ENCODE measurements at places on chromosomes 12 and 14.

DNA sequence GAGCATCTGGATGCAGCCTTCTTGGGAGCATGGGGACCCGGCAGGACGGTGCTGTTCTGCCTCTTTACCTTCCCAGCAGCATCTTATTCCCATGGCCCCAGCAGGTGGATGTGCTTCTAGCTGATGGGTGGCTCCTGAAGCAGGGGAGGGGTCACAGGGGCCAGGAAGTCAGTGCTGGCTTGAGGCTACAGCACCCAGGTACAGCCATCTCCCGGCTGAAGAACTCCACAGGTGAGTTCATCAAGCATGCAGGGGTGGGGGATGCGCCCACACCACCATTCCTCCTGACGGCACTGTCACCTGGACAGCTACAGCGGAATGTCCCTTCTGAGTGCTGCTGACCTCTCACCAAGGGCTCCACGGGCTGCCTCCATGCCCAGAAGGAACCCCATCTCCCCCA, 57.3 kb downstream of the BCL11B start:
- no peak for DNase-seq

- DNase-seq = no peak
Observed at GRCh38 chr12:24562771-24563431, 386.0 kb downstream of the BCAT1 start.

DNA sequence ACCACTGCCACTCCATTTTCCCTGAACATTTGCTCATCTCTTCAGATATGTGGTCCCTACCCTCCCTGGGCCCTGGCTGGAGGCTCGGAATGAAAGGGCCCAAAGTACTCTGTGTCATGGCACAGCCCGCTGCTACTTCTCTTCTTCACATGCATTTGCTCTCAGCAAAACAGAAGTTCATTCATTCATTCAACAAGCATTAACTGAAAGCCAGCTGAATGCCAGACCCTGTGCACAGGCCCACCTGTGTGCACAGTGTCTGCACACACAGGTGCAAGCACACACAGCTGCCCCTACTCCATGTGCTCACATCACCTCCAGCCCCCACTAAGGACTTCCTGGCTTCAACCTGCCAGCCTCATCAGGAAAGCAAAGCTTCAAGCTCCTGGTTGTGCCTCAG, 7.8 kb downstream of the WNT1 start:
- no peak for DNase-seq

DNA sequence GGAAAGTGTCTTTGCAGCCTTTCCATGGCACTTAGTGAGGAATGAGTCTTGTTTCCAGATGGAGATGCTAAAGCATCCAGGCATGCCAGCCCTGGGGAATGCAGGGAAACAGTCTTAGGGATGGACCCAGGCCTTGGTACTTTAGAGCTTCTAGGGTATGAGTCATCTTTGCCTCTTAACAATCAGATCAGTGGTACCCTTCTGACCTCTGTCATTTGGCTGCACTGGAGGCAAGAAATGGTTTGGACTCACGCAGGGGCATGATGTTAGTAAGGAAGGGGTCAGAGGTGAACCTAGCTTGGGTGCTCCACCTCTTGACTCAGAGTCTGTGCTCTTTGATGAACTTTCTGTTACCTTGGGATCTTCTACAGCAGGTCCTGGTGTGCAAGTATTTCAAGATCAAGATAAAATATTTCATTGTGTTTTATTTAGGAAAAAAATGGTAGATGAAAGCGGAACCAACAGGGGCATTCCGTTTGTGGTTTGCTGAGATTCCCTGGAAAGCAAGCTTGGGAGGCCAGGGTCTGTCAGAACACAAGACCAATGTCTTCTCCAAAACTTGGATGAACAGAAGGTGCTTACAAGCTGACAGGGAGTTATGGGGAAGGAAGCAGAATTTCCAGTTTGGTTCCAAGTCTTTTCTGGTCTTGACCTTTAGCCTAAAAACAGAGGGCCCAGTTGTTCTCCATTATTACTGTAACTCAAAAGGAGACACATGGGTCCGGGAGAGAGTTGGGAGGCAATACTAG, 216.2 kb downstream of the ZFP36L1 start:
- no peak for DNase-seq

GRCh38 chr14:54182419-54183045, 214.3 kb upstream of the CDKN3 start:
- DNase-seq = no peak

DNA sequence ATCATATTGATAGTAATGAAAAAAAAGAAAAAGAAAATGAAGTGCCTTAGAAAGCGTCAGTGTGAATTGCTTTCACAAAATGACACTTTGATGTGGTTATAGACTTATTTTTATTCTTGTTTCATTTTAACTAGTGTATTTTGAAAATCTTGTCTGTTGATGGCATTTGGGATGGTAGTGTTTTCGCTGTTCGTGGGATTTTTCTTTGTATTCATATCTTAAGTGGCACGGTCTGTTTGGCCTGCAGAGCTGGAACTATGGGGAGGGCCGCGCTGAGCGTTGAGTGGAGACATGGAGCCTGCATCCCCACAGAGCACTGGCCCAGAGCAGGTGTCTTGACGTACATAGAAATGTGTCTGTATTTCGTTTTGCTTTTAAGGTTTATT, 61.6 kb downstream of the WDR20 start:
- no peak for DNase-seq

DNA sequence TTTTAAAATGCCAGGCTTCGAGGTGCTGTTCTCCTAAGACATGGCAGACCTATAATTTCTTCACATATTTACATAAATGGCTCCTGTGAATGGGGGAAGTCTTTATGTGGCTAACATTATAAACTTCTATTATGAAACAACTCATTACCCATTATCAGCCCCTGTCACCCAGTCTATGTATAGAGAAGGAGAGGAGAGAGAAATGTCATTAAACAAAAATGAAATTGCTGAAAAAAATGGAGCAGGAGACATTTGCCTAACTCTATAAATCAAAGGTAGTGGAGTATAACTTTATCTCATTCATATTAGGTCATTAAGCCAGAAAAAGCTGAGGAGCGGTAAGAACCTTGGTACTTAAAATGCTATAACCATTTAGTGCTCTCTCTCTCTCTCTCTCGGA, 71.9 kb upstream of the KRR1 start:
- DNase-seq = no peak

DNA sequence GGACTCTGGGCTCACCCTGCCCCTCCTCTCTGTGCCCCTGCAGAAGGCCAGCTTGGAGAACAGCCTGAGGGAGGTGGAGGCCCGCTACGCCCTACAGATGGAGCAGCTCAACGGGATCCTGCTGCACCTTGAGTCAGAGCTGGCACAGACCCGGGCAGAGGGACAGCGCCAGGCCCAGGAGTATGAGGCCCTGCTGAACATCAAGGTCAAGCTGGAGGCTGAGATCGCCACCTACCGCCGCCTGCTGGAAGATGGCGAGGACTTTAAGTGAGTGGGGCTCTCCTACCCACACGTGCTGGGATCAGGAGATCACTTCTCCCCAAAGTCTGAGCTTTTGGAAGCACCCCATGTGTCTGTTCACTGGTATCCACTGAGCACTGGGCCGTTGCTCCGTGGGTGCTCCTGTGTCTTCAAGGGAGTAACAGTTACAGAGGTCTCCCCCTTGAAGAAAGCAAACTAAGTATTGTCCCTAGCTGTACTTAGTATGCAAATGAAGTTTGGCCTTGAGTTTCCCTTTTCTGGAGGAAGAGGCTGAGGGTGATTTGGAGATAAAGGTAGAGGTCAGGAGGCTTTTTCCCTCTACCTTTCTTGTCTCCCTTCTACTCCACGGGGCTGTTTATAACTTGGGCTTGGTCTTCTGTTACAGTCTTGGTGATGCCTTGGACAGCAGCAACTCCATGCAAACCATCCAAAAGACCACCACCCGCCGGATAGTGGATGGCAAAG, 3.3 kb downstream of the KRT18 start:
- DNase-seq = no peak

DNA sequence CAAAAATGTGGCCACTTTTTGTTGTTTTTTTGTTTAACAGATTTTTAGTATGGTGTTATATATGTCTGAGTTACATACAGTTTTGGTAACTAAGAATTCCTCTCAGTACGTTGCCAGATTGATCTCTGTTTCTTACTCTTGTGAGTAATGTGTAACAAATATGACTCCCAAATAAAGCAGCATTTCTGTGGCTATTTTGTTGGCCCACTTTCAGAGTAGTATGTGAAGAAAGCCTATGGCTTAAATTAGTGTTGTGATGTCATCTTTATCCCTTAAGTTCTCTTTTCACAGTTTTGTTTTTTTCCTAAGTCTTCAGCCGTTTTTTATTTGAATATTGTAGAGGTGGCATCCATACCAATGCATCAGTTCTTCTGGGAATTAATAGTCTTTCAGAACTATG, 10.7 kb downstream of the PCNX4 start:
- no peak for DNase-seq

DNA sequence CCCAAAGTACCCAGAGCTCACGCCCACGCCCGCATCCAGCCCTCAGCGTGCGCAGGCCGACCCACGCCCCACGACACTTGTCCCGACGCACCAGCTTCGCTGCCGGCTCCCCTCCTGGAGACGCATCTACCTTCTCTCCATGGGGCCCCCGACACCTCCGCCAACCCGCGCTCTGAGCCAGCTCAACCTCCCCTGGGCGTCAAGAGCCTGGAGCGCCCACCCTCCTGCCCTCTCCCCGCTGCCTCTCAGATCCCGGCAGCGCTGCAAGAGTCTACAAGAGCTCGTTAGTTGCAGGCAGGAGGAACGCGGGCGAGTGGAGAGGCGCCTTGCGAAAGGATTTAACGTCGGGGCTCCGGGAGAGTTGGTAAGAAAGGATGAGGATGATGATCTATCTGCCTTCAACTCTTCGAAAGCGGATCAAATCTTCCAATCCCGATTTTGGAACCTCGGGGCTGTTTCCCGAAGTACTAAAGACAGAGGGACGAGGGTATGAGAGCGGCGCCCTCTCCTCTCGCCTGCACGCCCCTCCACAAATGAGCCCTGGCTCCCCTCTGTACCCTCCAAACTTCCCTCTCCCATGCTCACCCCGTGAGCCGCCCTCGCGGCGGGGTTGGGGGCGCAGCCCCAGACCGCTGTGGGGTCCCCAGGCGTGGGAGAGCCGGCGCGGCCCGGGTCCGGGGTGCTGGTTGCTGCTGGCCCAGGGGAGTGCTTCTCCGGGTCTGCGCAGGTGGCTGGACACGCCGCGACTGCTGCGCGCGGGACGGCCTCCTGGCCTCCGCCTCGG, 979 bp downstream of the LTBP2 start:
- no peak for DNase-seq

GRCh38 chr14:89166633-89167032, 250.4 kb downstream of the FOXN3 start:
- DNase-seq = no peak
